ENCODE measurements at places on chromosomes 4 and X.
A peak's percentile ranks its signal among the peaks of the same experiment; 100 is the strongest.

GRCh38 chr4:42789041-42789567, 103.4 kb upstream of the GRXCR1 start:
- DNase-seq, result no peak

- DNase-seq, result peak; percentile 24
Measured at GRCh38 chrX:101485212-101485949, at the start of gene ARMCX4. Gene ARMCX4, plus strand, starts transcription at chrX:101485456. Its CDS starts 3,134 bp downstream, at chrX:101488590.

DNA sequence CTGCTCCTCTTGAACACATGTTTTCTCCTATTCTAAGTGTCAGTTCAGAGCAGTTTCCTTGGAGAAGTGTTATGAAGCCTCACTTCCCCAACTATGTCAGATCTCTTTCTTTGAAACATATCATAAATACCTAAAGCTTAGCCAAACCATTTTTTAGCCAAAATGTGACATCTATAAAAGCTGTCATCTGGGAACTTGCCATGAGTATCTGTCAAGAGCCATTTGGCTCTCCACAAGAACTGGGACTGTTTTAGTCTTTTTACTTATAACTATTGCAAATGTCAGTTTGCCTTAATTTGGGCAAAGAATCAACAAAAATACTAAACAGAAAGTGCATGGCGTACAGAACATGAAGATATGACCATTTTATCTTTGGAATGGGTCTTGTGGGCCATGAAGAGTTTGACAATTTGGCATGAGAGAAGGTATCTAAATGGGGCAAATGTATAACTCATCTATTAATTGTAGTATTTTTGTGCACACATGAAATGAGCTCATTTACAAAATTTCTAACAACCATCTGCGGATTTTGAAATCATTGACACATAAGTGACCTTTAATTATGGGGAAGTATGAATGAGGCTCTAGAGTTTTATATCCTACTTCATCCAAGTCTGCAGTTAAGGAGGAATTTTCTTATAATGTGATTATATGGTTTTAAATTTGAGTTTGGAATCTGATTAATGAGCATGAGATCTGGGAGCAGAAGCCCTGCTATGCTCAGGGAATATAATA, 129.1 kb upstream of the PACRGL start:
- DNase-seq, result no peak

DNA sequence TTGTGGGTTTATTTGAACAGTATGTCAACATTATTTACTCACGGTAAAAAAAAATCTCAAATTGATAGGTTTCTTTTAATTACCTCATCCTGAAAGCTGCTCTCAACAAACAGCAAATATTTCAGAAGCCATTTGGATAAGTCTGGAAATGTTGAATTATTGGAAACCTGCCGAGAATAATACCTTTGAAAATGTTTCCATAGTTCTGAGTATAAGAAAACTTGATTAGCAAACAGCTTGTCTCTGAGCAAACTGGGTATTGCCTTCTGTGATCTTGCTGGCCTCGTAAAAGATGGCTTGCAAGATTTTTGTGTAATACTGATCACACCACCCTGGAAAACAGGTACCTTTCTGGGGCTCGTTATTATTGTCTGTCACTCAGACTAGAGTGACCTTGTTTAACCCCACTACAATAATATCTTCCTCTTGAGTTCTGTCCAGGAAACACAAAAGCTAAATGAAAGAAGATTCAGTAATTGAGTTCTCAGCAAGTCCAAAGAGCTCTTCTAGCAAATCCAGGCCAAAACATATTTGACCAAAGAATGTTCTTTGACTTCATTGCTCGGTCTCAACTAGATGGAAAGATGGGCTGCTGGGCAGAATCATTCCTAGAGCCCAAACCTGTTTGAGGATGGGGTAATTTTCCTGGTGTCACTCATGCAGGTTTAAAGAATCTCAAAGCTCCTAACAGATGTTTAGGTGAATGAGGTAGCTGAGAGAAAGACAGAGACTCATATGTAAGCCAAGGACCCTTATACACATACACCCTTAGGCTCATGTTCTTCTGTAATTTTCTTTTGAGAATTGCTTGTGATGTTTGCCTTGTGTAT, 255.6 kb upstream of the JADE1 start:
- DNase-seq, result no peak

DNA sequence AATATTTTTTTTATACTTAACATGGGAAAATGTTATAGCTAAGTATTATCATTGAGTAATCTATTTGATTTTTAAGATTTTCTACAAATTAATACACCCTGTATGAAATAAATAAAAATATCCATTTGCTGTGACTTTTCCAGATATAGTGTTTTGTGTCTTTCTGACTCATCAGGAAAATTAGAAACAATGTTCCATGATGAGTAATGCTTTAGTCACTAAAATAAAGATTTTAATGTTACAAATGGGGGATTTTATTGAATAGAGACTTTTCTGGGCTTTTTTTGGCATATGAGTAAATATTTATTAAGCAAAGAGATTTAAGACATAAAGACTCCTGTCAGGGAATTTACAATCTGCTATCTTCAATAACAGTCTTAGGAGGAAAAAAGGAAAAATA, 279.2 kb upstream of the NOCT start:
- DNase-seq, result no peak

- DNase-seq, result no peak
Measured at GRCh38 chrX:26822448-26822847, 606.5 kb downstream of the MAGEB5 start.

- no peak for DNase-seq
Measured at GRCh38 chr4:185838104-185838452, 26.1 kb upstream of the SORBS2 start.

DNA sequence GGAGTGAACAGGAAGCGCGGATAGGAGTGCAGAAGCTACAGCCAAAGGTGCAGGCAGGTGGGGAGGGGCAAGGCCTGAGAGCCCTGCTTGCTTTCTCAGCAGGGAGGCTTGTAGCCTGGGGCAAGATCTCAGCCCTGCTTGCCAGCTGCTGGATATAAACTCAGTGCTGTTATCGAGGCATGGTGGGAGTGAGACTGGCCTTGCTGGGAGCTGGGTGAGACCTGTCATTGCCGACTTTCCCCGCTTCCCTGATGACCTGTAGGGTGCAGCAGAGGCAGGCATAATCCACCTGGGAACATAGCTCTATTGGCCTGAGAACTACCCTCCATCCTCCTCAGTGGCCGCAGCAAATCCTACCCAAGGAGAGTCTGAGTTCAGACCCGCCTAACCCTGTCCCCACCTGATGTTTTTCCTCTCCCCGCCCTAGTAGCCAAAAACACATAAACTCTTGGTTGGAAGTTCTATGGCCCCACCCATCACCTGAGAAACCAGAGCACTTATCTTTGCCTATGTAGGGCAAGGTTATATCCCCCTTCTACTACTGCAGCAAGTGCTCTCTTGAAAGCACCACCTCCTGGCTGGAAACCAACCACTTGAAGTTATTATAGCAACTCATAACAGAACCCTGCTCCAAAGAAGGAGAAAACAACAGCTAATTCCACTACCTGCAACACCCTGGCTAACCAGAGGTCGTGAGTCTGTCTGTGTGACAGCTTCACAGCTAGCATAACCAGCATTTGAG, 80.7 kb downstream of the FHIP1A start:
- DNase-seq, result no peak

- no peak for DNase-seq
Measured at GRCh38 chr4:109977854-109978501, 65.3 kb downstream of the EGF start.

- DNase-seq, result no peak
Measured at GRCh38 chr4:57504139-57504538, 394.0 kb upstream of the IGFBP7 start.

DNA sequence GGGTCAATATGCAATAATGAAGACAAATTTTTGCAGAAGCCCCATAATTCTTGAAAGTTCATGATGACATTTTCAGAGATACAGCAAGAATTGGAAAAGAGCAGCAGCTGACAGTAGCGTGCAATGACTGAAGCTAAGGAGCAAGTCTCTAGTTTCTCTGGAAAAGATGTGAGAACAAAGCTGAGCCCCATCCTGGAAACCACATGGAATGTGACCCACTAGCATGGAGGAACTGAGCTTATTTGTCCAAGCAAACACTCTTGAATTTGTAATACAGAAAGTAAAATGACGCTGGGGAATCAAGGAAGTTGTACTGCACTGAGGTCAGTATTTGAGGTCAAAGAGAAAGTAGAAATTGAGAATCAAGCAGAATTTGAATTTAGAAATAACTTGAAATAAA, 1447.2 kb downstream of the FSTL5 start:
- no peak for DNase-seq

- no peak for DNase-seq
Measured at GRCh38 chr4:183469285-183469684, 24.8 kb downstream of the CDKN2AIP start.

Measured in T-helper 2 cell treated with Interferon-gamma antibody and Interleukin-4, amounts not matched to agents 5 μg/mL and 100 μg/mL, for 36 hours (primary cell).